RPMI7951 (cell line): ENCODE measurements at places on chromosomes 5 and 9. TPM values are rescaled to one million over a fixed set of nuclear protein-coding genes. Genes with fewer than 3 reads are reported as not detected.
A peak's percentile ranks its signal among the peaks of the same experiment; 100 is the strongest.

DNA sequence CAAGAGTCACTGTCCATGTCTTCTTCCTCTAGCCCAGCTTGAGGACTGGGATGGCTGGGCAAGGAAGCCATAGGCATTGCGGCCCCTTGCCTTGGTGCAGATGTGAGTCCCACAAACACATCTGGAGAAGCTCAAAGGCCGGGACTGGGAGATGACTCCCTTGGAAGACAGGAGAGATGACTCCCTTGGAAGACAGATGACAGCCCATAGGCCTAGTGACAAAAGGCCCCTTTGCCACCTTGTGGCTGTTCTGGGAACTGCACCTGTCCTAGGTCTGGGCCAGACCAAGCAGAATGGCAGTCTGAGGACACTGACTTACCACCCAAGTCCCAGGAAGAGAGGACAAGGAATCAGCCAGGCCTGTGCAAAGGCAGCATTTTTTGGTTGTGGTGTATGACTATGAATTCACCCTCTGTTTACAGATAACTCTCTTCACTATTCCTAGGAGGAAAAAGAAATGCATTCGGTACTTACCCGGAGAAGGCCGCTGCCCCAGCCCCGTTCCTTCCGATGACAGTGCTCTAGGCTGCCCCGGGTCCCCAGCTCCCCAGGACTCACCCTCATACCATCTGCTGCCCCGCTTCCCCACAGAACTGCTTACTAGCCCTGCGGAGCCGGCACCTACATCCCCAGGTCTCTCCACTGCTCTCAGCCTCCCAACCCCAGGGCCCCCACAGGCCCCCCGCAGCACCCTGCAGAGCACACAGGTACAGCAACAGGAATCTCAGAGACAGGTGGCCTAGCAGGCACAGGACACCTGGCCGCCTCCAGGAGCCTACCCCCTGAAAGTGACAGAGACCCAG is 30.8 kb downstream of the SKP1 start:
- peak; percentile 67 for DNase-seq

- no peak for DNase-seq
These were observed 106.5 kb downstream of the GLIS3 start for GRCh38 chr9:4193391-4193790.

DNA sequence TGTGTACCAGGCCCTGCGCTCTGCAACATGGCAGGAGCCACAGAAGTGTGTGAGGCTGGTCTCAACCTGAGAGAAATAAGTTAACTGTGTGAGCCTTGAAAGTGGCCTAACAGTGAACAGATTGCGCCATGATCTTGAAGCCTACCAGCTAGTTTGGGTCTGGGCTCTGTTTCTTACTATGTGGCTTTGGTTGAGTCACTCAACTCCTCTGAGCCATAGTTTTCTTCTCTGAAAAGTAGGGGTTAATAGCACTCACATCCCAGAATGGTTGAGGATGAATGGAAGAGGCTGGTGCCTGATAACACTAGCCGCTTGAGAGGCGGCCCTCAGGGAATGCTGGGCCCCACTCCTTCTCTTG is 121.5 kb downstream of the RGS3 start:
- no peak for DNase-seq

DNA sequence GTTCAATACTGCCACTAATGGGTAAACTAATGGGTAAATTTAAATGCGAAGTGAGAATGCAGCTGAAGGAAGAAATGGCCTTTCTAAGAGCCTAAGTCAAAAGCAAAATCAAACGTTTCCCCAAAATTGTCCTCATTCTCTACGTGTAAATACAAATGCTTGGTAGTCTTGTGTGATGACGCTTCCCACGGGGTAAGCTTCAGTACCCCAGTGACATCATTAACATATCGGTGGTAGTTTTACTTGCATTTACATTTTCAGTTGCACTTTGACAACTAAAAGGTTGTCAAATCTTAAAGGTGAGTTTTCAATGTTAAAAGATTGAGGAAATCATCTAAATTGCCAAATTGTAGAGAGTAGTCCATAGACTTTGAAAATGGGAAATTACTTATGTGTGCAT is 550.7 kb upstream of the CCNG1 start:
- DNase-seq = no peak

- DNase-seq = no peak
These were observed 255.5 kb downstream of the PDE4D start for GRCh38 chr5:59637884-59638580.

DNA sequence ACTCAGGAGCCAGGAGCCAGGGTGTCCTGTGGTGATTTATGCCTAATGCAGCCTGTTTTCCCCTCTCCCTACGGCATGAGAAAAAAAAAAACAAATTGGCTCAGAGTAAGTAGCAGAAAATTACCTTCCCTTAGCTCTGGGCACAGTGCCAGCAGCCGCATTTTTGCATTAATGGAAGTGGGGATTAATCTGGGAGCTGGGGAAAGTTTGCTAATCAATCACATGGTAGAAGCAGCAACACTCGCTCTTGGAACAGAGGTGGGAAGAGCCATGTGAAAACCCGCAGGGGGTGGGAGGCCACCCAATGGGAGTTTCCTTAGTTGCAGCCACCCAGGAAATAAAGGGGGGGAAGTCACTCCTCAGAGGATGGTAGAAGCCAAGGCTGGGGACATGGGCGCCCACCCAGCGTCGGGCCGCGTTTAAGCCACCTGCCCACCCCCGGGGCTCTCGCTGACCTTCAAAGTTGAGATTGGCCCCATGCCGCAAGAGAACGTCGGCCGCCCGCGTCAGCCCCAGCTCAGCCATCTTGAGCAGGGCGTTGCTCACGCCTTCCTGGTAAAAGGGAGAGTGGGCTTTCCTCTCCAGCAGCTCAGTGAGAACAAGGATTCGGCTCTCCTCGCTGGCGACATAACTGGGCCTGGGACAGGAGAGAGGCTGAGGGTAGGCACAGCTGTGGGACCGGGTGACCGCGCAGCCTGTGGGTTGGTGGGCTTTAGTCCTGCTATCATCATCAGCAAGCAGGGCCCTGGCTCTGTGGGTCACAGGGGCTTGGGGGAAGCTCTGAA is 1.7 kb downstream of the ASB6 start:
- DNase-seq = peak; percentile 48

- no peak for DNase-seq
These were observed 363.4 kb downstream of the RAB3C start for GRCh38 chr5:58946230-58946629.

DNA sequence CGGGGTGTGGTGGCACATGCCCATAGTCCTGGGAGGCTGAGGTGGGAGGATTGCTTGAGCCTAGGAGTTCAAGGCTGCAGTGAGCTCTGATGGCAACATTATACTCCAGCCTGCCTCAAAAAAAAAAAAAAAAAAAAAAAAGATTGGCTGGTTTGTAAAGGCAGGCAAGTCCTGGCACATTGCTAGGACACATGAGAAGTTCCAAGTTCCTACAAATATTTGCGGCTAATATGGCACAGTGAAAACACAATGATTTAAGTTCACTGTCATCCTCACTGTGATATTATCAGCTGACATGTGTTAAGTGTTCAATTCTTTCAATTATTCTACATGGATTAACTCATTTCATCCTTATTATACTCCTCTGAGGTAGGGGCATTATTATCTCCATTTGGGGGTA is 20.1 kb downstream of the TMEM268 start:
- no peak for DNase-seq

SLC1A3 gene
- 48.9 and 58.8 TPM in 2 replicates for total RNA-seq

KCTD16 gene
- total RNA-seq = under 0.01 and 0.12 TPM in 2 replicates

OR1Q1 gene
- total RNA-seq = not detected in 2 replicates

- peak; percentile 68 for DNase-seq
These were observed 272.2 kb downstream of the AUH start for GRCh38 chr9:91089405-91090129.
